Stimulated activated CD8-positive, alpha-beta memory T cell treated with anti-CD3 and anti-CD28 coated beads, Interleukin-15, amount 100 ng/mL, for 24 hours (primary cell): ENCODE measurements at places on chromosomes 2 and 18.

GRCh38 chr2:19187323-19188020 is 171.0 kb downstream of the OSR1 start:
- DNase-seq, result no peak

DNA sequence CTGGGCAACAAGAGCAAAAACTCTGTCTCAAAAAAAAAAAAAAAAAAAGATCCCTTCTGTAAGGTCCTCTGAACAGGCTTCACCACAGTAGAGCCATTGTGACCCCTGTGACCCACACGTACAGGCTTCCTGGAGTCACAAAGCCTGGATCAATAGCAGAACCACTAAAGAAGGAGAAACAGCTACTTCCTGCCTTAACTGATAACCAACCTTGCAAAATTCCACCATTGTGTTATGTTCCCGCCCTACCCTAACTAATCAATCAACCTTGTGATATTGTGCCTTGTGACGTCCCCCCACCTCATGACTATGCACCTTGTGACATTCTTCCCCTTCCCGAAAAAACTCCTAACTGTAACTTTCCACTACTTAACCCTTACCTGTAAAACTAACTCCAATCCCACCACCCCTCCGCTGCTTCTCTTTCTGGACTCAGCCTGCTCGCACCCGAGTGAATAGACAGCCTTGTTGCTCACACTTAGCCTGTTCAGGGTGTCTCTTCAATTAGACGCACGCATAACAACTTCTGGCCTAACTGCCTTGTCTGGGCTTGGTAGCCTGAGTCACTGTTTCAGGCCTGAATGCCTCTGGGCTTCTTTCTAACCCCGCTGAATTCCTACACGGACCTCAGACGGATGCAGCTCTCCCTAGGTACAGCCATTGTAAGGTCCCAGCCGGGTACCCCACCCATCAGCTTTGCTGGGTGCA is 13.9 kb downstream of the SCYGR8 start:
- DNase-seq, result no peak

DNA sequence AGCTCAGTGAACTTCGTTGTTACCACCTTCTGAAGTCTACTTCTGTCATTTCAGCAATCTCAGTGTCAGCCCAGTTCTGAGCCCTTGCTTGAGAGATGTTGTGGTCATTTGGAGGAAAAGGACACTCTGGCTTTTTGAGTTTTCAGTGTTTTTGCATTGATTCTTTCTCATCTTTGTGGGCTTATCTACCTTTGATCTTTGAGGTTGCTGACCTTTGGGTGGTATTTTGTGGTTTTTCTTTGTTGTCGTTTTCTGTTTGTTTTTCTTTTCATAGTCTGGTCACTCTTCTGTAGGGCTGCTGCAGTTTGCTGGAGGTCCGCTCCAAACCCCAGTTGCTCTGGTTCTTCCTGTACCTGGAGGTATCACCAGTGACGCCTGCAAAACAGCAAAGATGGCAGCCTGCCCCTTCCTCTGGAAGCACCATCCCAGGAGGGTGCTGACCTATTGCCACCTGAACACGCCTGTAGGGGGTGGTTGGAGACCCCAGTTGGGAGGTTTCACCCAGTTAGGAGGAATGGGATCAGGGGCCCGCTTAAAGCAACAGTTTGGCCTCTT is 74.7 kb downstream of the EPC2 start:
- DNase-seq, result no peak

DNA sequence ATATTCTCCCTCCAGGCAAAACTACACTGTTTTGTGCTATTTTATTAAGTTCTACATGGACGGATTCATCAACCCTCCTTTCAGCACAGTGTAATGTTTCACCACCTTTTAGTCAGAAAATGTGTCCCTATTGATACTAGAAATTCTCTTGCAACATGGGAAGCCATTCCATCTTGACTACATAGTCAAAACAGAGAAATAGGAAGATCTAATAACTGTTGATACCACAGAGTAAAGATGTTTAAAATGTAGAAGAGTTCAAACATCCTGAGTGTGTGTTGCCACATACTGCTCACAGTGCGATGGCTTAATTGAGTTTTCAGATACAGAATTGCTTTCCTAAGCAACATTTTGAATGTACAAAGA is 492.2 kb upstream of the RAB12 start:
- DNase-seq, result no peak

DNA sequence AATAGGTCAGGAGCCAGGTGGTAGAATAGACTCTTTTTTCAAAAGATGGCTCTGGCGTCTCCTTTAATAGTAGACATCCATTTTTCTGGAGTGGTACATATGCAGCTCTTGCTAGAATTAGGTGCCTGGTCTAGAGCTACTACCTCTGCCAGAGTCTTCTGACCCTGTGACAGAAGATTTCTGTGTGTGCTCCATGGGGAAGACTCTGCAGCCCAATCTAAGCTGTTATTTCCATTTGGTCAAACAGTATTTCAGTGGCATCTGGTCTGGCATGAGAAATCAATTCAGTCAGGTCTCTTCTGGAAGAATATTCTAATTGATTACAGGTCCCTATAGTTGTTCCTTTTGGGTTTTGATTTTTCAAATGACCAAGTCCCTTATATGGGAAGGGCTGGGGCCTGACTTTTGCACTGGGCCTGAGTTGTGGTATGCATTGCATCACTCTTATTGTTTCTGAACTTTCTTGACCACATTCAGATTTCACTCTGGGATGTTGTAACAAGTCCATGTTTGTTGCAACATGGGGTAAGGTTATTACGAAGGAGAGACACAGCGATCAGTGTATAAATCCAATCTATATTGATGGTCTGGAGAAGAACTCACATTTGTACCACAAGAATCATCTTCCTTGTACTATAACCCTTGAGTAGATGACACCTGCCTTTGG is 12.1 kb downstream of the MXD1 start:
- DNase-seq, result no peak

DNA sequence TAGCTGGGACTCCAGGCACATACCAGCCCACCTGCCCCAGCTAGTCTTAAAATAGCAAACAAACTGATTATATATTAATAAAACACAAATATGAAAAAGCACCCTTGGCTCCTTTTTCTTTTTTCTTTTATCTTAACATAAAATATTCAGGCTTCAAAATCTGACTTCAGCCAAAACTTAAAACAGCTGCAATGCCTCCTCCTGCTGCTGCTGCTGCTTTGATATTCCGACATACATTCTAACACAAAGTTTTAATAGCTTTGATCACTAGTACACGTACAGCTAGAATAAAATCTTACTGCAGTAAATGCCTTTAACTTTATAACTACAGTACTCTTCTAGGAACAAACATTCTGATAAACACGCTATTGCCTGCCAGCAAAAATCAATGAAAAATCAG is 71.4 kb upstream of the RNU4ATAC start:
- no peak for DNase-seq

GRCh38 chr2:188295067-188295685 is 3.5 kb downstream of the GULP1 start:
- DNase-seq, result no peak

GRCh38 chr2:179793238-179793637 is 68.2 kb downstream of the ZNF385B start:
- no peak for DNase-seq

GRCh38 chr2:67462738-67463496 is 65.8 kb downstream of the ETAA1 start:
- DNase-seq, result no peak

DNA sequence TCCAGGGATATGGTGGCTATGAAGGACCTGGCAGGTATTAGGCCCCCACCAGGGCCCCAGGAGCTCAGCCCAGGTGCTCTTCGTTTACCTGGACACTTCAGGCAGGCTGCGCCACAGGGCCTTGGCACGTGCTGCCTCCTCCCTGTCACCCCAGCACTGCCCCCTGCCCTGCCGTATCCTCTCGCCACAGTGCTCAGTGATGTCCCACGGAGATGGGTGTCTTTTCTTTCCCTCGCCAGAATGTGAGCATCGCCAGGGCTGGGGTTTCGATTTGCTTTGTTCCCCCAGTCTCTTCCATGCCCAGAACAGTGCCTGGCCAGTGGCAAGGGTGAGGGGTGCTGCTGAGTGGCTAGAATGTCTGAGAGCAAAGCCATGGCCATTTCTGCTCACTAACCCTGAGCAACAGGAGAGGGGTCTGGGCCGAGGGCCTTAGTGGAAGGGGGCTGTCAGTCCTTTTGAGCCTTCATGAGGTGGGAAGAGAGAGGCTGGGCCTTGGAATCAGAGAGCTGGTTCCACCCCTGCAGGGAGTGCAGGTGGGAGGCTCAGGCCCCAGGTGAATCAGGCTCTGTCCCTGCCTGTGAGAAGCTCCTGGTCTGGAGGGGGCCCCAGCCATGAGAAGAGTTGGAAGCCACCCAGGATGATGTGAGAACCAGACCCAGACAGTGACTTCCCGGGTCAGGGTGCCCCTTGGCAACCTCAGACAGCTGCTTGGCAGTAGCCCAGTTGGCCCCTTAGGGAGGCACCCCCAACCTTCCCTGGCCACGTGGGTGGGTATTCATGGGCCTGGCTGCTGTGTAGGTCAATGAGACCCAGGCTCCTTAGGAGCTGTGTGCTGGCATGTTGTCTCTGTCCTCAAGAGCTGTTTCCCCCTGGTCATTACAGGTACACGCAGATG is 129.9 kb upstream of the HS6ST1 start:
- DNase-seq, result no peak

- DNase-seq, result no peak
Observed at GRCh38 chr2:26471289-26471688, 6.6 kb downstream of the OTOF start.
